ENCODE measurements at places on chromosomes 6 and 20. TPM values are rescaled to one million over a fixed set of nuclear protein-coding genes. Genes with fewer than 3 reads are reported as not detected.
A peak's percentile ranks its signal among the peaks of the same experiment; 100 is the strongest.

Gene MAS1
- total RNA-seq: not detected

DNA sequence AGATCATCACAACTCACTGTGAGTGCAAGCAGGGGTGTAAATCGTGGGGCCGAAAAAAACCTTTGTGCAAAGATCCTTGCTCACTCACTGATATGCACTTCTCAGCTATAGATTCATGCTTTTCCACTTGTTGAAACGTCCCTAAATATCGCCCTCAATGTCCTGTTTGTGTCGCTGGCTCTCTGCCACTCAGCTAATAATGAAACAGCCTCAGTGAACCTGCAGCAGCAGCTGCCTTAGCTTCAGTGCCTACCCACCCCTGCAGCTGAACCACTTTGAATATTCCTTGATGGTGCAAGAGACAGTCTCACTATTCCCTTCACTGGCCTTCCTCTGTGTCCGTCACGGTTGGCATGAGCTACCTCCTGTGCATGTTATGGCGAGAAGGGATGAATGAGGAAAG, 128.9 kb upstream of the NAA20 start:
- peak overlapping the region; percentile 95 for H3K27ac ChIP-seq
- peak overlapping the region; percentile 27 for H3K4me3 ChIP-seq
- peak; percentile 27 for DNase-seq
- peaks cover 18% of the 10 kb centered on the region for H3K4me1 ChIP-seq
- no peaks in the 10 kb centered on the region for H3K27me3 ChIP-seq
- H3K36me3 ChIP-seq: no peaks in the 10 kb centered on the region

GRCh38 chr6:84227044-84227433, 404 bp downstream of the CEP162 start:
- DNase-seq: no peak
- H3K4me1 ChIP-seq: no peaks in the 10 kb centered on the region
- peak overlapping the region; percentile 84 for H3K4me3 ChIP-seq
- H3K36me3 ChIP-seq: no peaks in the 10 kb centered on the region

- H3K27ac ChIP-seq: no peak overlapping the region
- no peaks in the 10 kb centered on the region for H3K27me3 ChIP-seq
- no peak overlapping the region for H3K4me3 ChIP-seq
- DNase-seq: no peak
- no peaks in the 10 kb centered on the region for H3K4me1 ChIP-seq
Observed at GRCh38 chr6:130598021-130598989, 228.9 kb upstream of the SMLR1 start.

DNA sequence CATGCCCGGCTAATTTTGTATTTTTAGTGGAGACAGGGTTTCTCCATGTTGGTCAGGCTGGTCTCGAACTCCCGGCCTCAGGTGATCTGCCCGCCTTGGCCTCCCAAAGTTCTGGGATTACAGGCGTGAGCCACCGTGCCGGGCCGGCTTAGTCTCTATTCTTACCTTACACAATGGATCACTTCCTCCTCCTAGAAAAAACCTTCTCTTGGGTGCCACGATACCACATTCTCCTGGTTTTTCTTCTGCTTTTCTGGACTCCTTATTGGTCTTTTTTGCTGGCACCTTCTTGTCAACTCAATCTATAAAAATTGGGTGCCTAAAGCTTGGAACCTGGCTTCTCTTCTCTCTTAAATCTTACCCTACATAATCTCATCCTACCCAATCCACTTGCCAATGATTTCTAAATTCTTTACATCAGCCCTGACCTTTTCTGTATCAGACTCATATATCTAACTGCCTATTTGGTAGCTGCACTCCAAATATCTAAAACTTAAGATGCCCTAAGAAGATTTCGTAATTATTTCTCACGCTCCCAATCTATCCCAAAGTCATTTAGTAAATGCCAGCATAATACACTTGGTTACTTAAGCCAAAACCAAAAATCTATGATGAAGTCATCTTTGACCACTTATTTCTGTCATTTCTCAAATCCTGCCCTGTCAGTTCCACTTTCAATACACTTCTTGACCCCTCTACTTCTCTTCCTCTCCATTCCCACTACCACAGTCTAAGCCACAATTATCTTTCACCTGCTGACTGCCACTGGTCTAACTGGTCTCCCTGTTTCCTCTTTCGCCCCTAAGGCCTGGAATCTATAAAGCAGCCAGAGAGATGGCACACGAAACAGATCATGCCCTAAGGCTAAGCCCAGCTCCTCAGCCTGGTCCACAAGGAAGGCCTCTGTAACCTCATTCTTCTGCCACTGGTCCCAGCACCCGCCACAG, 43.2 kb downstream of the ELMO2 start:
- DNase-seq: no peak
- peaks cover 18% of the 10 kb centered on the region for H3K4me1 ChIP-seq
- H3K27me3 ChIP-seq: no peaks in the 10 kb centered on the region
- peak overlapping the region; percentile 100 for H3K27ac ChIP-seq
- H3K4me3 ChIP-seq: peak overlapping the region; percentile 85

DNA sequence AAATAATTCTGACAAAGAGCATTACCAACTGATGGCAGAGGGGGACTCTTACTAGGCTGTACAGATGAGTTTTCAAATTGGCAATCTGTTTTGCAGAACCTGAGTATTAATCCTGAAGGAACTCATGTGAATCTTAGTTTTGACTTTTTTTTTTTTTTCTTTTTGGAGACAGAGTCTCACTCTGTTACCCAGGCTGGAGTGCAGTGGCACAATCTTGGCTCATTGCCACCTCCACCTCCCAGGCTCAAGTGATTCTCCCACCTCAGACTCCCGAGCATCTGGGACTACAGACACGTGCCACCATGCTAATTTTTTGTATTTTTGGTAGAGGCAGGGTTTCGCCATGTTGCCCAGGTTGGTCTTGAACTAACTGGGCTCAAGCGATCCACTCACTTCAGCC, 49.3 kb downstream of the KCTD20 start:
- H3K27me3 ChIP-seq: no peaks in the 10 kb centered on the region
- no peak overlapping the region for H3K27ac ChIP-seq
- H3K36me3 ChIP-seq: peaks cover 9% of the 10 kb centered on the region
- DNase-seq: no peak
- no peaks in the 10 kb centered on the region for H3K4me1 ChIP-seq
